ENCODE measurements at places on chromosomes 13 and 19.

GRCh38 chr13:113114511-113115362 is 7.9 kb upstream of the F10 start:
- no peak for DNase-seq

DNA sequence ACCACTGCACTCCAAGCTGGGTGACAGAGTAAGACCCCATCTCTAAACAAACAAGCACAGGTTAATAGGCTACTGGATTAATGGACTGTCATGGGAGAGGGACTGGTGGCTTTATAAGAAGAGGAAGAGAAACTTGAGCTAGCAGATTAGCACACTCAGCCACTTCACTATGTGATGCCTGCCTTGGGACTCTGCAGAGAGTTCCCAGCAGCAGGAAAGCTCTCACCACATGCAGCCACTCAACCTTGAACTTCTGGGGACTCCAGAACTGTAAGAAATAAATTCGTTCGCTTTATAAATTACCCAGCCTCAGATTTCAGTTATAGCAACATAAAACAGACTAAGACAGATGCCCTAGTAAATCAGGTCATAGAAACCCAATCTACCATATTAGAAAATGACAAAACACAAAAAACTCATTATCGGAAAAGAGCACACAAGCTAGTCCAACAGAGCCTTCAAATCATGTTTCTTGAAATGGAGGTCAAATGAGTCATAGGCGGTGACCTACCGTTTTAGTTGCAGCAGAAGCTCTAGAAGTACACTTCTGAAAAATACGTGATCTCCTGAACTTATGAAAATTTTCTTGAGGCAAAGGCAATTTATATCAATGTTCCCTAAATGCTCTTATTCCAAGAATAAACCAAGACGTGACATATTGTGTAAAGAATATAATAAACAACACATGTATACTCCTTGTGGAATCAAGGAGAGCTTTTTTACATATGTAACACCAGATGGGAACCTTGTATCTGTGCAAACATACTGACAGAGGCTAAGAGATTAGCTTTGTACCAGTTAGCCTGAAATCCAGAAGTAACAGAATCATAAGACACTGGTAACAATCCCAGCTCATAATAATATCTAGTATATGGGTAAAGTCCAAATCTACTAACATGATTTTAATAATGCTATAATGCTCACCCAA is 340.9 kb upstream of the SGCG start:
- no peak for DNase-seq

DNA sequence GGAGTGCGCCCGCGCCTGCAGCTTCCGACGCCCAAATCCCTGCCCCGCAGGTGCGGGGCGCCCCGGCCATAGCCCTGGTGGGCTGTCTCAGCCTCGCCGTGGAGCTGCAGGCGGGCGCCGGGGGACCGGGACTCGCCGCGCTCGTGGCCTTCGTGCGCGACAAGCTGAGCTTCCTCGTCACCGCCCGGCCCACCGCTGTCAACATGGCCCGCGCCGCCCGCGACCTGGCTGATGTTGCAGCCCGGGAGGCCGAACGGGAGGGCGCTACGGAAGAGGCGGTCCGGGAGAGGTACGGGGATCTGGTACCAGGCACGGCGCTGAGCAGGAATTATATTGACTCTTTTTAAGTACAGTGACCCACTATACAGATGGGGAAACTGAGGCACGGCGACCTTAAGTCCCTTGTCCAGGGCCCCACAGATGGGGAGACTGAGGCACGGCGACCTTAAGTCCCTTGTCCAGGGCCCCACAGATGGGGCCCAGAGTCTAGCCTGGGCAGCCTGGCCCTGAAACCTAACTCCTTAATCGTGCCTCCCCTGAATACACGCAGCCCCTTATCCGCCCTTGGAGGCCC is 586 bp downstream of the MRI1 start:
- peak; percentile 23 for DNase-seq

GRCh38 chr13:108034909-108035410 is 180.4 kb downstream of the LIG4 start:
- DNase-seq = no peak

DNA sequence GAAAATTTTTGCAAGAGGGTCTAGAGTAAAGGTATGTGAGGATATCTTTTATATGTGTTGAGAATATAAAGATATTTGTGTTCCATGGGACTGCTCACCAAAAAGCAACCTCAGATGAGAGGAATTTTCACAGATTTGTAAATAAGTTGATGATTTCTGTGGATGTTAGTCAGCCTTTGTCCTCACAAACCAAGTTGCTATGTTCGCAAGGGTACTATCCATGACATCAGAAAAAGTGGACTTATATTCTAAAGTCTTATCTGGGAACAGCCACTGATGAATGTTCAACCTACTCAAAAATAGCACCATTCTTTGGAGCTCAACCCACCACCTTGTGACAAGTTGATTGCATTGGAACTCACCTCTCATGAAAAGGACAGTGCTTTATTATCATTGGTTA is 138.6 kb downstream of the PCDH20 start:
- no peak for DNase-seq

DNA sequence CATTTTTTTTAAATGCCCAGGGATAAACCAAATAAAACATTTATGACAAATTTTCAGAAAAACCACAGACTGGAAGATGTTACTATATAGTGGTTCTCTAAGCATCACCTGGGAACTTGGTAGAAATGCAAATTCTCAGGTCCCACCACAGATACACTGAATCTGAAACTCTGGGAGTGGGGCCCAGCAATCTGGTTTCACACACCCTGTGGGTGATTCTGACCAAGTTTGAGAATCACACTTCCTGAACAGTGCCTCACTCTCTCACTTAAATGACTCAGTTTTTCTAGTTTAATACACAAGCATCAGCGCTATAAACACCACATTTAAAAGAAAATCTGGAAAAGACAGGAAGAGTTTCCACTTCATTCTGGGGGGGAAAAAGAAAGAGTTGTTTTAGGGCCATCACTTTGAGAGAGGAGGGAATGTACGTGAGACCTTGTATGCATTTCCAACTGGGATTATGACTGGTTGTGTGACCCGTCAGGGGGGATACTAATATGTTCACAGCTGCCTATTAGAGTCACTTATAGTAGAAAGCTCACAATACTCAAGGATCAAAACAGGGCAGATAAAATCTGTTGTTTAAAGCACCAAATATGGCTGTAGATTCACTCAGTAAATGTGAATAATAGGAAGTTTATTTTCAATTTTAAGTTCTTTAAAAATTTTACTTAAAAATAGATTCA is 567.7 kb downstream of the GPC6 start:
- DNase-seq = peak; percentile 7

- DNase-seq = no peak
Observed at GRCh38 chr13:23899555-23899954, 2.3 kb upstream of the C1QTNF9B start.

All from activated T-helper 9 cell treated with anti-CD3 and anti-CD28 coated beads, Interleukin-2, amount 50 U/mL, for 16 hours (primary cell).